ENCODE measurements at places on chromosomes 5 and 9. TPM values are rescaled to one million over a fixed set of nuclear protein-coding genes. Genes with fewer than 3 reads are reported as not detected.
A peak's percentile ranks its signal among the peaks of the same experiment; 100 is the strongest.

DNA sequence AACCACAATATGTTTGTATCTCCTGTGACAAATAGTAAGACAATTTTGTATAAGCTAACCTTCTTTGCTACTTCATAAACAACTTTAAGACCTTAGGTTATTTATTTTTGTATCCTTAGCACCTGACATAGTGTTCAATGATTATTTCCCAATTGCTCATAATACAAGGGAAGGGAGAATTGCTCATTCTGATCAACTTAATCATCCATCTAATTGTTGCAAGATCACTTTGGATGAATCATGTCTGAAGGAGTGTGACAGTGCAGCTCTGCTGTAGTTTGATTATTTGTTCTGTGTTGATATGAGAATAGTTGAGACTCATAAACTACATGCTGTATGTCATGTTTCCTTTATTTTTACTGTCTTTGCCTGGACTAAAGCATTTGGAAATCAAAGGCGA lies 721.3 kb upstream of the SEMA6A start:
- no peaks in the 10 kb centered on the region for H3K27me3 ChIP-seq
- no peaks in the 10 kb centered on the region for H3K36me3 ChIP-seq
- no peak overlapping the region for H3K27ac ChIP-seq
- H3K4me3 ChIP-seq = no peak overlapping the region
- no peaks in the 10 kb centered on the region for H3K4me1 ChIP-seq

- DNase-seq = peak; percentile 63
- no peaks in the 10 kb centered on the region for H3K36me3 ChIP-seq
- H3K27me3 ChIP-seq = no peaks in the 10 kb centered on the region
- no peak overlapping the region for H3K27ac ChIP-seq
- H3K4me3 ChIP-seq = no peak overlapping the region
Observed at GRCh38 chr9:90815183-90815943, 13.7 kb downstream of the SYK start.

GRCh38 chr9:93008457-93008856 lies 50.0 kb upstream of the SUSD3 start:
- no peaks in the 10 kb centered on the region for H3K27me3 ChIP-seq
- H3K4me1 ChIP-seq = no peaks in the 10 kb centered on the region
- no peak overlapping the region for H3K27ac ChIP-seq

- H3K27me3 ChIP-seq = no peaks in the 10 kb centered on the region
- H3K4me1 ChIP-seq = peaks cover 2% of the 10 kb centered on the region
- H3K4me3 ChIP-seq = no peak overlapping the region
- no peak for DNase-seq
Observed at GRCh38 chr5:36239370-36240293, 2.1 kb downstream of the NADK2 start.

FCN1 gene
- 65.0 TPM for total RNA-seq

INSL4 gene
- total RNA-seq = not detected
